Activated T-cell treated with anti-CD3 and anti-CD28 coated beads, Interleukin-2, amount 50 U/mL, for 72 hours (primary cell): ENCODE measurements at places on chromosomes 2 and 18.

DNA sequence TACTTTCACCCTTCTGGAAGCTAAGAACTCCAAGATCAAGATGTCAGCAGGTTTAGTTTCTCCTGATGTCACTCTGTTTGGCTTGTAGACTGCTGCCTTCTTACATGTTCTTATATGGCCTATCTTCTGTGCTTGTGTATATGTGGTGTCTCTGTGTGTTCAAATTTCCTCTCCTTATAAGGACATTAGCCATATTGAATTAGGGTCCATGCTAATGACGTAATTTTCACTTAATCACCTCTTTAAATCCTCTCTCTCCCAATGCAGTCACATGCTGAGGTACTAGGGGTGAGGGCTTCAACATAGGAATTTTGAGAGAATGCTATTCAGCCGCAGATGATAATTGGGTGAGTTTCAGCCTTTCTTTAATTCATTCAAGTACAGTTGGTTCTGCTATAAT lies 458.3 kb upstream of the SYT4 start:
- H3K27me3 ChIP-seq, result no peaks in the 10 kb centered on the region
- H3K4me1 ChIP-seq, result no peaks in the 10 kb centered on the region
- DNase-seq, result no peak
- no peak overlapping the region for H3K4me3 ChIP-seq
- H3K36me3 ChIP-seq, result no peaks in the 10 kb centered on the region

DNA sequence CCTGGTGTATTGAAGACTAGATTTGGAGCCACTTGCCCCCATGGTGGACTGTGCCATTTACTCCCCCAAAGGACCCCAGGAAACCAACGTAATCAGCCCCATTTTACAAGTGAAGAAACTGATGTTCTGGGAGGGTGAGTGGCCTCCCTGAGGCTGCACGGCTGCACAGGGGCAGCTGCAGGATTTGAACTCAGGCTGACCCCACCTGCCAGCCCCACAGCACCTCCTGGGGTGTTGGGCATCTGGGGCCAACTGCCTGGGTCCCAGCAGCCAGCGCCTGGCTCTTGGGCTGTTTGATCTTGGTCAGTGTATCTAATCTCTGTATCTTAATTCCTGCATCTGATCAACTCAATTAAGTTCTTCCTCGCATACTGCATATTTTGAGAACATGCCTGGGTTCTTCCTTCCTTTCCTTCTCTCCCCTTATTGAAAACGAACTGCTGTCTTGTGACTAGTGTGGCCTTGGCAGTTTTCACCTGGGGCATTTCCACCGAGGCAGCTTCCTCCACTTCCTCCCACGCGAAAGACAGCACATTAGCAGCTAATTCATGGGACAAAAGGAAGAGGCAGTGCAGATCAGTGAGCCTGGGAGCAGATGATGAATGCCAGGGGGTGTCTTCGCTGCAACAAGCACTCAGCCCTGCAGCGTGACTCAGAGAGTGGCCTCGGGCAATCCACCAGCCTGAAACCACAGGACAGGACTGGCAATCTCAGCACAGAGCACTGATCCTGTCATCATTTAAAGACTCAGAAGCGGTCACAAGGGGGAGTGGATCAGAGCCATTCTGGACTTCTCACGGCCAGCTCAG lies 184.1 kb upstream of the RAB12 start:
- H3K27ac ChIP-seq, result no peak overlapping the region
- DNase-seq, result no peak
- no peaks in the 10 kb centered on the region for H3K36me3 ChIP-seq
- no peaks in the 10 kb centered on the region for H3K4me1 ChIP-seq

- peak; percentile 78 for DNase-seq
- H3K27ac ChIP-seq, result peak overlapping the region; percentile 97
- H3K36me3 ChIP-seq, result peaks cover 9% of the 10 kb centered on the region
- H3K4me1 ChIP-seq, result peaks cover 100% of the 10 kb centered on the region
- H3K4me3 ChIP-seq, result peak overlapping the region; percentile 88
- no peaks in the 10 kb centered on the region for H3K27me3 ChIP-seq
Measured at GRCh38 chr2:105802587-105802986, 57.9 kb downstream of the NCK2 start.

DNA sequence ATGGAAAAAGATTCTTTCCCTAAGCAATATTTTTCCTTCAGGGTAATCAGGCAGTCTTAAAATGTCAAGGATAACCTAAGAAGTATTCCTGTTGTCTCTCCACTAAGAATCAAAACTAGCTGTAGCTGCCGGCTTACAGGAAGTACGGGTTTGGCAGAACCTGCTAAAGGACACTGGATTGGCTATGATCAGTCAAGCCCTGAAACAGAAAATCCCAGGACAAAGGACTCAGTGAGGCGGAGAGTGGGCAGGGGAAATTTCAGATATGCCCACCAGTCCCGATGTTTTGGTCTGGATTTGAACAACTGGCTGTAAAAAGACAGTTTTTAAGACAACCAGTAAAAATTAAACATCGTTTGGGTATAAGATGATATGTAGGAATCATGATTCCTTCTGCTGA lies 155.7 kb downstream of the HDAC4 start:
- H3K4me3 ChIP-seq, result no peak overlapping the region
- peaks cover 51% of the 10 kb centered on the region for H3K4me1 ChIP-seq
- H3K36me3 ChIP-seq, result no peaks in the 10 kb centered on the region
- no peaks in the 10 kb centered on the region for H3K27me3 ChIP-seq
- H3K27ac ChIP-seq, result no peak overlapping the region

GRCh38 chr2:42800981-42801380 lies 8.6 kb upstream of the HAAO start:
- no peaks in the 10 kb centered on the region for H3K27me3 ChIP-seq
- no peak for DNase-seq
- H3K4me3 ChIP-seq, result no peak overlapping the region
- H3K27ac ChIP-seq, result no peak overlapping the region
- H3K36me3 ChIP-seq, result peaks cover 2% of the 10 kb centered on the region

DNA sequence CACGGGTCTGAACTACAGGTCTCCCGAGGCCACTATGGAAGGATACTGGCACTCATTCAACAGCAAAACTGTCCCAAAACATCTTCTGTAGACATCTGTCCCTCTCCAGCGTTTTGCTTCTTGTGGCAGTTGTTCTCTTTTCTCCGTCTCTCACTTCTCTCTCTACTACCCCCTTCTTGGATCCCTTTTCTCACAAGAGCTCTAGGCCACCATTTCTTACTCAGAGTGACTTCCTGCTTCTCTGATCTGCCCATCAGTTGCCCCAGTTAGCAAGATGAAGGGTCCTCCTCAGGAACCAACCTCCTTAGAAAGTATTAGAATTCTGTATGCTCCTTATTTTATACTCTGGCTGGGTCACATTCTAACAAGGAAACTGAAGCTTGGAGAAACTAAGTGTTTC lies 32.6 kb downstream of the BCL2 start:
- H3K27ac ChIP-seq, result no peak overlapping the region
- DNase-seq, result no peak
- no peak overlapping the region for H3K4me3 ChIP-seq
- peaks cover 13% of the 10 kb centered on the region for H3K36me3 ChIP-seq
- H3K27me3 ChIP-seq, result no peaks in the 10 kb centered on the region
- peaks cover 11% of the 10 kb centered on the region for H3K4me1 ChIP-seq

- H3K27ac ChIP-seq, result no peak overlapping the region
- peaks cover 8% of the 10 kb centered on the region for H3K27me3 ChIP-seq
- no peak for DNase-seq
- H3K4me1 ChIP-seq, result no peaks in the 10 kb centered on the region
Measured at GRCh38 chr2:227228061-227228667, 63.7 kb downstream of the COL4A3 start.

DNA sequence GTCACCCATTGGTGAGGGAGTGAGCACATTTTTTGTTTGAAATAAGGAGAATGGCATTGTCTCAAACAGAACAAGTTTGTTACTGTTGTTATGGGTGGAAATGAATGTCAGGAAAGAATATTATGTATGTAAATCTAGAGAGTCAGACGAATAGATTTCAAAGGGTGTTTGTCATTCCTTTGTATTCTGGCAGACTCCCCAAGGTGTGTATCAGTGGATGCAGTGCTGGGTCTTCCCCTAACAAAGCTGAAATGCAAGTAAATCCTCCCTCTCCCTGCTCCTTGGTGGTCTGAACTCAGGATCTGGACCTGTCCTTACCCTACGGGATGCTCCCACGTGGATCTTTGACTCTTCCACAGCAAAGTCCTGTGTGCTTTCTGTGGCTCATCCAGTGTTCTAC lies 139.5 kb upstream of the ZNF516 start:
- DNase-seq, result no peak
- no peaks in the 10 kb centered on the region for H3K36me3 ChIP-seq
- H3K4me3 ChIP-seq, result no peak overlapping the region

DNA sequence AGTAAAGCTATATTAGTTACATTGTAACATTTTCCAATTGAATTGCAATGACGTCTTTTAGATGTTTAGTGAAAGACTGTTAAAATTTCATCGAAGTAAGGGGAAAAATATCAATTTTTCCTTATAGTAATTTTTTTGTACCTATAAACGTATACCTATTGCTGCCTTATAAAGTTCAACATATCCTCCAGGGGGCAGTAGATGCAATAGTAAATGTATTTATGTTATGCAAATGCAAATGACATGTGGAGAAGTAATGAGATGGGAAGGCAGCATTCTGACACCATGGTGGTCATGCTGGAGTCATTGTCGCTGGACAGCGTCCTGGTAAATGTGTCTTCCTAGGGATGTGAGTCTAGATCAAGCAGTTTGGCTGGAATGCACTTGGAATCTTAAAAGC lies 38.7 kb downstream of the MSTN start:
- H3K27me3 ChIP-seq, result peaks cover 11% of the 10 kb centered on the region
- no peaks in the 10 kb centered on the region for H3K36me3 ChIP-seq
- no peaks in the 10 kb centered on the region for H3K4me1 ChIP-seq
- DNase-seq, result peak; percentile 10
- no peak overlapping the region for H3K27ac ChIP-seq

DNA sequence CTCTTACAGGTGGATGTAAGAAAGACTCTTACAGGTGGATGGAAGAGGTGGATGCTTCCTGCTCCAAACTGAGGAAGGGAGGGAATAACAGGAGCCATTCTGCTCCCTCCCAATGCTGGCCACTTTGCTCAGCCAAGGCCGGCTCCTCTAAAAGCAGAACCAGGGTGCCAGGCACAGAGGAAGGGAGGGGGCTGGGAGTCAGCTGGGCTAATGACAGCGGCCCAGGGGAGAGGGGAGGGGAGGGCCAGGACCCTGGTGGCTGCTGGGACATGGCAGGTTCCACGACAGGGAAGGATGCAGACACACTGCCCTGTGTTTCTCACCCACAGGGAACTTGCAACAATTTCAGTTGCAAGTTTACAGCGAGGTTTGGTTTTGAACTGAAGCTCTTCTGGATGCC lies 173.4 kb downstream of the ANAPC1 start:
- no peak overlapping the region for H3K27ac ChIP-seq
- H3K4me1 ChIP-seq, result peaks cover 48% of the 10 kb centered on the region
- no peak overlapping the region for H3K4me3 ChIP-seq

GRCh38 chr2:201955702-201956141 lies 77.9 kb upstream of the FZD7 start:
- H3K27me3 ChIP-seq, result peaks cover 21% of the 10 kb centered on the region
- no peaks in the 10 kb centered on the region for H3K4me1 ChIP-seq
- H3K36me3 ChIP-seq, result no peaks in the 10 kb centered on the region
- H3K27ac ChIP-seq, result no peak overlapping the region
- no peak for DNase-seq

DNA sequence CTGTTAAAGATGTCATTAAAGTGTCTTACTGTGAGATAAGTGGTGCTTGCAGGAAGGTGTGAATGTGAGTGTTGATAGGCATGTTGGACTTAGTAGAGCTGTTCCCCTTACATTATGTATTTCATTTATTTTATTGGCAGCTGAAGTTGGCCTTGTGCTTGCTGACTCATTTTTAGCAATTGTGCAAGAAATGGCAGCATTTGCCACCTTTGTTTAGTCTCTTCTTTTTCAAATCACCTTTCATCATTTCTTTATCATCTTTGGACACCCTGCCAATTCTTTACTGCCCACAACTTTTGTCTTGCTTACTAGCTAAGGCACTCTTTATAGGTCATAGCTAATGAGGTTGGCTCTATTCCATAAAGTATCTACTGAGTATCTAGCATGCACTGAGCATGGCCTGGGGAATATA lies 130.3 kb upstream of the LYPD6 start:
- H3K4me1 ChIP-seq, result no peaks in the 10 kb centered on the region
- no peak overlapping the region for H3K4me3 ChIP-seq
- H3K27ac ChIP-seq, result no peak overlapping the region

DNA sequence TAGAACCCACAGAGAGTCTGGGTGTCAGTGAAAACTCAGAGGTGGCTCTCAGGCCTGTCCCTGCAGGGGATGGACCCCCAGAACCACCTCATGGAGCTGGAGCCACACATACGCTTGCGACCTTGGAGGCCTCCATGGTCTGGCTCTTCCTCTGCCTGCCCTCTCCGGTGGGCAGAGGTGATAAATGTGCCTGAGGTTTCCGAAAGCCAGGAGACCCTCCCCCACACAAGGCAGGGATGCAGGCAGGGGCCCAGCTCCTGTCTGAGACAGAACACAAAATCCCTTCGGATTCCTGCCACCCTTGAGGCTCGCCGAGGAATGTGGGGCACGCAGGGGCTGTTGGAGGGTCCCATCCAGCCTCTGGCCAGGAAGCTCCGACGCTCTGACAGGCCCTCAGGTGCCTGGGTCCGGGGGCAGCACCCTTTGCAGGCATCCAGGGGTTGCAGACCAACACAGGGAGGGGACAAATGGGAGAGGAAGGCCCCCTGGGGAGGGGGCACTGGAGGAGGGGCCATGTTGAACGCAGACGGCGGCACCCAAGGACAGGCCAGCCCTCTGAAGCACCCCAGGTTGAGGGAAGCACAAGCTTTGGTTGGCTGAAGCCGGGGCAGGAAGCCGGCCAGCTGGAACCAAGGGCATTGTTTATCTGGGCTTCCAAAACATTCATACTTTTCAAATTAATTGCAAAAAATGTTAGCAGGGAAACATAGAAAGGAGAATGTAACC lies 4.1 kb upstream of the SNED1 start:
- no peaks in the 10 kb centered on the region for H3K4me1 ChIP-seq
- H3K36me3 ChIP-seq, result no peaks in the 10 kb centered on the region
- DNase-seq, result no peak
- no peak overlapping the region for H3K27ac ChIP-seq
- no peak overlapping the region for H3K4me3 ChIP-seq

DNA sequence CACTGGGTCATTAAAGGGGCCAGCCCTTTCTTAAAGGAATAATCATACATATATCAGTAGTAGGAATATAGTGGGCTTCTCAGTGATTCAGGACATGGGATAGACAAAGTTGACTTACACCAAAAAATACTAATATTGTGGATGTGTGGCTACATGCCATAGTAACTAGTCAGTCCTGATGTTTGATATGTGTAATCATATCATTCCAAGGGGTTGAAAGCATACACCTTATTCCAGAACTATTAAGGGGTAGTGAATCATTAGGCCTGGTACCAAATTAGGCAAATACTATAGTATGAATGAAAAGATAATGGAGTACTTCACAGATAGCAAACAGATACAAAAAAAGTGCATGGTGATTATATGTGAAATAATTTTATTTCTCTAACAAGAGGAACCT lies 814.9 kb upstream of the NRXN1 start:
- H3K27me3 ChIP-seq, result no peaks in the 10 kb centered on the region
- no peak overlapping the region for H3K4me3 ChIP-seq
- H3K36me3 ChIP-seq, result peaks cover 2% of the 10 kb centered on the region
- no peak for DNase-seq

GRCh38 chr2:129975016-129975774 lies 4.3 kb upstream of the RAB6C start:
- no peak overlapping the region for H3K27ac ChIP-seq
- H3K4me3 ChIP-seq, result no peak overlapping the region
- DNase-seq, result no peak
- H3K27me3 ChIP-seq, result peaks cover 24% of the 10 kb centered on the region
- H3K4me1 ChIP-seq, result peaks cover 2% of the 10 kb centered on the region

- no peak for DNase-seq
- H3K4me3 ChIP-seq, result no peak overlapping the region
- no peaks in the 10 kb centered on the region for H3K27me3 ChIP-seq
- peaks cover 3% of the 10 kb centered on the region for H3K36me3 ChIP-seq
- H3K4me1 ChIP-seq, result no peaks in the 10 kb centered on the region
- no peak overlapping the region for H3K27ac ChIP-seq
Measured at GRCh38 chr2:48283586-48284269, 246.2 kb upstream of the STON1 start.
